ENCODE measurements at places on chromosomes 12 and 14.

GRCh38 chr12:122990961-122991622 is 10.6 kb downstream of the ARL6IP4 start:
- DNase-seq: no peak

- peak; percentile 72 for DNase-seq
Observed at GRCh38 chr12:130715998-130716968, at the start of gene RIMBP2. TSS of gene RIMBP2 (minus strand) at chr12:130716299. CDS start at chr12:130479013, 237,286 bp downstream.

DNA sequence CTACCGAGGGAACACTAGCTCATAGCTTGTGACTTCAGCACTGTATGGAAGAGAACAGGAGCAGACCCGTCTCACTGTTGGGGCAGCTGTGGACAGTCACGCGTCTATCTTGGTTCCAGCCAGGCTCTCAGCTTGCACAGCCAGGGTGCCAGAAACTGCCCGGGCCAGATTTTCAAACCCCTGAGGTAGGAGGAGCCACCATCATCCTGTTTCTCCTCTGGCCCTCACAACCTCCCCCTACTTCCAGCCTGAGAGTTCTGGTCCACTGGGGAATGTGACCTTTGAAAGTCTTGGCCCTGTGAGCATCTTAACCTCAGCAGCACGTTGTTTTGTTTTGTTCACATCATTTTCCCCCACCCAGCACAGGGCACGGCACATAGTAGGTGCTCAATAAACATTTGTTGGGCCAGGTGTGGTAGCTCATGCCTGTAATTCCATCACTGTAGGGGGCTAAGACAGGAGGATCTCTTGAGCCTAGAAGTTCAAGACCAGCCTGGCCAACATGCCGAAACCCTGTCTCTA is 50.4 kb downstream of the PSMA6 start:
- no peak for DNase-seq

DNA sequence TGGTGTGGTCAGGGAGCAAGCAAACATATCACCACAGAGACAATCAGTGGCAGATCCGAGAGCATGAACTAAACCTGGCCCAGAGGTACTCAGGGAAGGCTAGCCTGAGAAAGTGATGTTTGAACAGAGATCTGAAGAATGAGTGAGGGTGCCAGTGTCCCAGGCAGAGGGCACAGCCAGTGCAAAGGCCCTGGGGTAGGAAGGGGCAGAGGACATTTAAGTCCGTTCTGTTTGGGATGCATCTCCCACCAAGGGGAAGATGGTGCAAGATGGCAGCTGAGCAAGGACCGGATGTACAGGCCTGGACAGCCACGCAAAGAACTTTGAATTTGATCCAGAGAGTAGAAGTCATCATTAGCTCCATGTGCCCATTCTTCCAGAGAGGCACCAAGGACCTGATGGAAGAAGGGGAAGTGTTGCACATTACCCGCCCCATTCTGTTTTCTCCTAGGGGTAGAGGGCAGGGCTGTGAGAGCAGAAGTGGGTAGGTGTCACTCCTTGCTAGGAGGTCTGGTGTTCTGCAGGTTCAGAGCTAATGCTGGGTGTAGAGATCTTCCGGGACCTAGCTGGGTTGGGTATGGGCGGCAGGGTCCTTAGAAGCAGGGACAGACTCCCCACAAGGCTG is 3.9 kb downstream of the DTX1 start:
- DNase-seq: no peak

GRCh38 chr12:88360343-88360742 is 218.2 kb downstream of the TMTC3 start:
- peak; percentile 45 for DNase-seq

- peak; percentile 68 for DNase-seq
Observed at GRCh38 chr12:62581288-62582064, 114.8 kb downstream of the MON2 start.

DNA sequence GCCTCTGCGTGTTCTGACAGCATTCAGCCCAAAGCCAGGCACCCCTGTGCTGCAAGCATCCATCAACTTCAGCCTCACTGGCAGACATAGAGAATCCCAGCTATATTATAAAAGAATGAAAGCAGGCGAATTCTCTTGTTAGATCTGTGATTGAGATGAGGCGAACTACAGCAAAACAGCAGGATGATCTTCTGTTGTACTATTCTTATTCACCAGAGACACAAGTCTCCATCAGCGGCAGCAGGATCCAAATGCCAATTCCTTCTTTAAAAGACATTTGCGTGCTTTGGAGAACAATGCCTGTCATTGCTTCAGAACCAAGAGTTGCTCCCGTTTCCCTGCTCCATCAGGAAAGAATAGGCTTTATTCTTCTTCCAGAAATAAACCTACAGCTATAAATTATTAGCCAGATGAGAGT is 188.9 kb downstream of the SLC41A2 start:
- no peak for DNase-seq

Measured in NCI-H69 (cell line).